ENCODE measurements at places on chromosomes 12 and 14.
A peak's percentile ranks its signal among the peaks of the same experiment; 100 is the strongest.

GRCh38 chr12:116881877-116882507, 751 bp upstream of the HRK start:
- DNase-seq, result no peak

DNA sequence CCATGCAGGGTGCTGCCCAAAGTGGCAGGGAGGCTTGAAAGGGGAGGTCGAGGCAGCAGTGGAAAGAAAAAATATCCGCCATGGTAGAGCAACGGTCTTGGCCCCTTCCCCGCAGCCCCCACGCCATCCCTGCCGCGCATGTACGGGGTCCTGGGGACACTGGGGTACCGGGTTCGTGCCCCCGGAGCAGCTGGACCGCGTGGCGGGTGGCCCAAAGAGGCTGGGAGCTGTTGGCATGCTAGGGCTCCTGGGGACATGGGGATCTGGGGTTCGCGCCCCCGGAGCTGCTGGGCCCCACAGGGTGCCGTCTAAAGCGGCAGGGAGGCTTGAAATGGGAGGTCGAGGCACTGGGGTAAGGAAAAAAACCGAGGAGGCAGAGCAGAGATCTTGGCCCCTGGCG, 316.5 kb downstream of the ALG10 start:
- no peak for DNase-seq

- no peak for DNase-seq
Observed at GRCh38 chr14:31920989-31921650, 156.0 kb upstream of the ARHGAP5 start.

GRCh38 chr14:67332468-67332867, 27.1 kb downstream of the ATP6V1D start:
- DNase-seq, result no peak

- DNase-seq, result no peak
Observed at GRCh38 chr12:112527501-112527900, 108.8 kb downstream of the PTPN11 start.

DNA sequence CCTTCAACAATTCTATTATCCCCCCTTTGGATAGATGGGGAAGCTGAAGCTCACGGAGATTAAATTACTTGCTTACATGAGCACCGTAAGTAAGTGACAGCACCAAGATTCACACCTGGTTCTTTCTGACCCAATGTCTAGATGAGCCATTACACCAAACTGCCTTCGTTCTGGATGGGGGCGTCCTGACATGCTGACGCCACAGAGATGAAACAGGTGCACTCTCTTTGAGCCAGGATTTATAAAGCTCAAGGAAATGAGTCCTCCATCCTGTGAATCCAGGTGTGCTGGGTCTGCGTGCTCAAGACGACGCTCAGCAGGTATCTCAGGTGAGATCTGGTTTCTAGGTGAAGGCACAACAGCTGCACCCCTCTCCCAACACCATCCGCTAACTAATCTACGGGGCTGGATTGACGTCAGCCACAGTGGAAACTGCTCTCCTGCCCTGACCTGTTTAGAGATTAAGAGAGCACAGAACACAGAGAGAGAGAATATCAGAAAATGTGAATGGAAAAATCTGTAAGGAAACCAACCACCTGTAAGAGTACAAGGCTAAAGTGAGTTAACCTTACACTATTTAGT, 61.6 kb downstream of the KSR2 start:
- DNase-seq, result peak; percentile 54

GRCh38 chr14:63991833-63992232, 139.0 kb downstream of the SYNE2 start:
- DNase-seq, result no peak

DNA sequence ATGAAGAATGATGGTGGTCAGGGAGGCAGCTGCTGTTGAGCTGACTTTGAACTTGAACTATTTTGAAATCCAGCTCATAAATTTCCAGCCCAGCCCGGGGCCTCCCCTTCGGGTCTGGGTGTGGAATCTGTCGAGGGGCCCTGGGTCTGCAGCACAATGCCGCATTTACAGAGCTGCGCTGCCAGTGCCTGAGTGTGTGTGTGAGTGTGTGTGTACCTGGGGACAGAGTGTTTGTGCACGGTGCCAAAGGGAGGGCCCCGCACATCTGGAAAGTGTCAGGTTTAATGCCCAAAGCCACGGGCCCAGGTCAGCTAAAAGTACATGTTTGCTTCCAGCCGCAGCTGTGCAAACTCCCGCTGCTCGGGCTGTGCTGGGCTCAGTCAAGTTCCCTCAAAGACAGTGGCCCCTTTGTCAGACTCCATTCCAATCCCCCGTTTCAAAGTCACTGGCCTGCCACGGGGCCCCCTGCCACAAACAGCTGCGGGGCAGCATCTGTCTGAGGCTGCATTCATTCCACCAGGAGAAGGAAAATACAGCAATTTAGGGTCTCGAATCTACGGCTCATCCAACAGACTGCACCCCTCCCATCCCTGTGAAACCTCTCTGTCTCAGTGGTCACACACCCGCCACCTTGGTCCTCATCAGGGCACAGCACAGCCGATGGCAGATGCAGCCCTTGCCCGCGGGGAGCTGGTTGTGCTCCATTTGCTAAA, 16.3 kb upstream of the RFLNA start:
- DNase-seq, result no peak

GRCh38 chr14:74982661-74983060, 20.1 kb upstream of the EIF2B2 start:
- no peak for DNase-seq

GRCh38 chr14:103703433-103704385, 11.5 kb downstream of the XRCC3 start:
- DNase-seq, result no peak

DNA sequence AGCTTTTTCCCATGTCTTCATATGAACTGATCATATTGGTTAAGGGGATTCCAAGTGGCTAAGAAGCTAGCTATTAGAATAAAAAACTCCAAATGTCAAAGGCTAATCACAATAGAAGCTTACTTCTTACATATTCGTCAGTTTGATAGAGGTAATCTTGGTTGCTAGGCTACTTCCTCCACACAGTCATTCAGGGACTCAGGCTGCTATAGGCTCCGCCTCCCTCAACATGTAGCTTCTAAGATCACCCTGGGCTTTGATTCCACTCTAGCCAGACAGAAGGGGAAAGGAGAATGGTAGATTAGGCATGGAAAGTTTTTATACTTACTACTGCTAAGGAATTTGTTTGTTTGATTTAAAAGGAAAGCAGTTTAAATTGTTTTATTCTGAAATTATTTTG, 207.9 kb downstream of the EFCAB11 start:
- no peak for DNase-seq

- no peak for DNase-seq
Observed at GRCh38 chr14:69241577-69241976, 18.4 kb upstream of the GALNT16 start.

GRCh38 chr12:33432992-33433391, 6.6 kb downstream of the SYT10 start:
- DNase-seq, result no peak

GRCh38 chr14:75147423-75148071, 20.7 kb upstream of the NEK9 start:
- DNase-seq, result peak; percentile 76

DNA sequence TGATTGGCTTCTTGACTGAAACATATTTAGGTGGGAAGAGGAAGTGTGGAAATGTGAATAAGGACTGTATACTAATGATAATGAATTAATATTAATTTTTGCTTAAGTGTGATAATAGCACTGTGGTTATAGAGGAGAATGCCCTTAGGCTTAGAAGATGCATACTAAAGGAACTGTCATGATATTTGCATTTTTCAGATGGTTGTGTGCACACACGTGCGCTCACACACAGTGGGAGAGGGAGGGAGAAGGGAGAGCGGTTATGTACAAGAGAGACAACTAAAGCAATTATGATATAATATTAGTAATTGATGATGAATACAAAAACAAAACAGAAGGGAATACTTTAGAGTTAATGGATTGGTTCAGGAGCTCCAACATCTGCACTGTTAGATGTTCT, 54.2 kb downstream of the RCOR1 start:
- no peak for DNase-seq

DNA sequence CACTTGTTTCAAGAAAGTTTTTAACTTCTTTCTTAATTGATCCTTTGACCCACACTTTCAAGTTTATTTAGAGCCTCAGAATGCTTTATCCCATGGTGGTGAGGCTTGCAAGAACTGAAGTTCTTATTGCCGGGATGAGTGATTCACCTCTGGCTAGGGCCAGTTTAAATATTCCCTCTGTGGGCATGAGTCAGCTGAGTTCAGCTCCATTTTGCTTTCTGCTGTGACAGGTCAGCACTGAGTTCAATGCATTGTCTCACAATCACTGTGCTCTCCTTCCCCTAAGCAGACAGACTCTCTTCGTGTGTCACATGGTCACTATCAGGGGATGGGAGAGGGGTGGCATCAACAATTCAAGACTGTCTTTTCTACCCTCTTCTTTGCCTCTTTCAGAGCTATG, 514.6 kb upstream of the FBXO33 start:
- DNase-seq, result no peak

DNA sequence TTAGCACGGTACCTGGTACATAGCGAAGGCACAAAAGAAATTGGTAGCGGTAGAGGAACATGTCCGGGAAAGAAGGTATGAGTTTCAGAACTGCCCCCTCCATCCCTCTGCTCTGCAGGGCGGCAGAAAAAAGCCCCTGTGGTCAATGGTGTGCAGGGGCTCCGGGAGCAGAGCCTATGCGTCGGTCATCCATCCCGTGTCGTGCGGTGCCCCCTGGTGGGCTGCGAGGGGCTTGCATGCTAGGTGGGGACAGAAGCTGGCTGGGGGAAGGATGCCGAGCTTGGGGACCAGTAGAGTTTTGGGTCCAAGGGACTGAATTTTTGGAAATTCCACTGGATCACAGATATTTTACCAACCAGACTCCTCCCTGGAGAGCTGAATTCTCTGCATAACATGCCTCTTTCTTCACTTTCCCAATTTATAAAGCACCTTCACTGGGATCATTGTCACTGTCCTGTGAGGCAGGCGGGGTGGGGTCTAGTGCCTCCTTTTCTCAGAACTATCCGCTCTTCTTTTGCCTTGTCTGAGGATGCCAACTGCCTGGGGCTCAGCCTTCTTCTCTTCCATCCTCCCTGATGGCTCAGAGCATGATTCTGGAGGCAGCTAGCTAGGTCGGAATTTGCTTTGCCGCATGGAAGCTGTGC, 148.7 kb downstream of the SMOC1 start:
- DNase-seq, result peak; percentile 95

DNA sequence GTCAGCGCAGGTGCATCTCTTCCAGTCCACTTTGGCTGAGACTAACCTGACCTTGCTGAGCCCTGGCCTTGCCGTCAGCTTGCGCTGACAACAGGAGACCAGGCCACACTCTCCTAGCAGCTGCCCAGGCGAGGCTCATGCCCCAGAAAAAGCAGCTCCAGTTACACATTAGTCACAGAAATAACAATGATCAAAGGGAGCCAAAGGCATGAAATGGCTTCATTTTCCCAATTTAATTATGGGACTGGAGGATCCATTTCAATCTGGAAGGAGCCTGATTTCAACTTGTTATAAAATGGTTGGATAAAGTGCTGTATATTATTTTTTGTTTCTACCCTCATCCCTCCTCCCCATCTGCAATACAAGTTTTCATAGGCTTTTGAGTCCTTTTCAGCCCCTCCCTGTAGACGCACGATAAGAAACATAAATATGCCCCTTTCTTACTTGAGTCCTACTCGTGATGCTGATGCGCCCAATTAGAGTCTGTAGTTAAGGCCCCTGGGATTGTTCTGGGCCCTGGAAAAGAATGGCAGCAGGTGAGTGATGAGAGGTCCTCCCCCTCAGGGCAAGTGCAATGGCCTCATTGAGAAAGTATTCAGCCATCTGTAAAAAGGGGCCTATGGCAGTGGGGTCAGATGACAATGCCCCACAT, 376.0 kb downstream of the C12orf75 start:
- DNase-seq, result no peak

GRCh38 chr12:27077586-27077985, 4.8 kb downstream of the C12orf71 start:
- no peak for DNase-seq

- DNase-seq, result no peak
Observed at GRCh38 chr14:76613616-76614015, 147.7 kb upstream of the VASH1 start.

GRCh38 chr12:2997989-2998670, 38.9 kb downstream of the TEAD4 start:
- no peak for DNase-seq

DNA sequence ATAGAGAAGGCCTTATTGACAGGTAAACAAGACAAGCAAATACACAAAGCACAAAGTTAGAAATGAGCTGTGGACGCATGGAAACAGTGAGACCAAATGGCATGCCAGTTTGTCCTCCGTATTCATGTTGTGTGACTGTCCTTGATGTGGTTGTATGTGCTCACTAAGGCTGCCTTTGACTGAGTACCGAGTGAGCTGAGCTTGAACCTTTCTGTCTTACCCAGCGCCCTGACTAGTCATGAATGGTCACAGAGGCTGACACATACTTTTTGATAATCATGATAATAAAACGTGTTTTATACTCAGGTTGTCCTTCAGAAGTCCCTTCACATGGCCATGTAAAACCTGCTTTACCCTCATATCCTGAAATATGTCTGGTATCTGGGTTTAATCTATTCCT, 553 bp upstream of the CATSPERB start:
- no peak for DNase-seq

DNA sequence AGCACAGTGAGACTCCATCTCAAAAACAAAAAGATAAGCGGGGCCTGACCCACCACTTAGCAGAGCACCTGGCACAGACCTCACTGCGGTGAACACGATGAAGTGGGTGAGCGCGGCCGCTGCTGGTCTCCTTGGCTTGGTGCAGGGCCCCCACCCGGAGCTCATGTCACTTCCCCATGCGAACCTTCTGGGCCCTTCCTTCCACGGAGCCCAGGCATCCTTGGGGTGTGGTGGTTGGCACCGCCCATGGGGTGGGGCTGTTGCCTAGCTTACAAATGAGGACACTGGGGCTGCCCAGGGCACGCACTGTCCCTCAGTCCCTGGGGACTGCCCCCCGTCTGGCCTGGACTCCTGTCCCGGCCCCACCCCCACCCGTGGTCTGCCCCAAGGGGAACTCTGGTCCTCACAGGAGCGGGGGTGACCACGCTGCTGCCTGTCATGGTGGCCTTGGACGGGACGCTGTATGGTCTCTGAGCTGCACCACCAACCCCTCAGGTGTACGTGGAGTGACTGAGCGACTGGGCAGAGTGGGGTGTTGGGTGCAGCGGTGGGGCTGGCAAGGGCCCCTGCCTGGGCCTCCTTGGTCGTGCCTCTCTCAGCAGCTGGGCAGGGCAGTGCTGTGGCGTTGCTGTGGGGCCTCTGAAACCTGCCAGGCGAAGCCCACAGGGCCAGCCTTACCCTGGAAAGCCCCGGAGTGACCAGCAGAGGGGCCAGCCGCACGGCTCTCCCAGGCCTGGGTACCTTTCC, 15.3 kb downstream of the FBRSL1 start:
- DNase-seq, result no peak

GRCh38 chr14:71471634-71472355, 460.4 kb upstream of the RGS6 start:
- DNase-seq, result no peak

All from pancreas (tissue), 10 donors.